Daoy (cell line): ENCODE measurements at places on chromosomes 12 and 14. TPM values are rescaled to one million over a fixed set of nuclear protein-coding genes. Genes with fewer than 3 reads are reported as not detected.

- DNase-seq = no peak
These were observed 29.6 kb upstream of the TSPAN8 start for GRCh38 chr12:71187379-71187778.

DNA sequence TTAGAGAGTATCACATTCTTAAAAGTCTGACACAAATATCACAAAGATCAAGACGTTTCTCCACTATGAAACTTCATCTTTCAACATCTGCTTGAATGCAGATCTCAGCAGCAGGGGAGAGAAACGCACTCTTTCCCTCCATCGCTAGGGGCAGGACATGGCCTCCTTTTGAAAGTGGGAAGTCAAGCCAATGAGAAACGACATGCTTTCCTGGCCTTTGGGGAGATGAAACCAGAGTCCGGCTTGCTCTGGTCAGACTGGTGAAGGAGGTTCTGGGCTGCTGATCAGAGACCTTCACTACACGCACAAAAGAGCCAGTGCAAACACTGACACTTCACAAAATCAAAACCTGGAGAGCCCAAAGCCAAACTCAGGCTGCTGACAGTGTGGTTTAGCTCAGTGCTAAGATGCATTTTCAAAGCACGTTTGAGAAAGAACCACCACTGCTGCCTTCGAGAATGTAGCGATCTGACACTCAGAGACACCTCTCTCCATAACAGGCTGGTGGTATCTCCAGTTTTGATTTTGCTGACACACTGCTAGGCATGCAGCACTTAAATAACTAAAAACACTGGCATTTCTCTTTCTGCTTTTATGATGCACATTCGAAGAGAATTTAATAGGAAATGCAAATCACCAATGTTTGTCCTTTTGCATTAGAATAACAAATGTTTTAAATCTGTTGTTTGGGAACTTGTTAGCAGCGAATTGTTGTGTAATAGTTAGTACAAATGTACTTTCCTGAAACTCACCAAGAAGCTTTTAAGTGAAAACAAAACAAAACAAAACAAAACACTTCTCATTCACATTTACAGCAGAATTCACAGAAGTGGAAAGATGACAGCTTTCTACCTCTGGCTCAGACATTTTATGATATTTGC, 93.9 kb upstream of the OVCH1 start:
- DNase-seq = no peak

GRCh38 chr12:68162374-68162773, 2.8 kb upstream of the IFNG start:
- DNase-seq = no peak

DNA sequence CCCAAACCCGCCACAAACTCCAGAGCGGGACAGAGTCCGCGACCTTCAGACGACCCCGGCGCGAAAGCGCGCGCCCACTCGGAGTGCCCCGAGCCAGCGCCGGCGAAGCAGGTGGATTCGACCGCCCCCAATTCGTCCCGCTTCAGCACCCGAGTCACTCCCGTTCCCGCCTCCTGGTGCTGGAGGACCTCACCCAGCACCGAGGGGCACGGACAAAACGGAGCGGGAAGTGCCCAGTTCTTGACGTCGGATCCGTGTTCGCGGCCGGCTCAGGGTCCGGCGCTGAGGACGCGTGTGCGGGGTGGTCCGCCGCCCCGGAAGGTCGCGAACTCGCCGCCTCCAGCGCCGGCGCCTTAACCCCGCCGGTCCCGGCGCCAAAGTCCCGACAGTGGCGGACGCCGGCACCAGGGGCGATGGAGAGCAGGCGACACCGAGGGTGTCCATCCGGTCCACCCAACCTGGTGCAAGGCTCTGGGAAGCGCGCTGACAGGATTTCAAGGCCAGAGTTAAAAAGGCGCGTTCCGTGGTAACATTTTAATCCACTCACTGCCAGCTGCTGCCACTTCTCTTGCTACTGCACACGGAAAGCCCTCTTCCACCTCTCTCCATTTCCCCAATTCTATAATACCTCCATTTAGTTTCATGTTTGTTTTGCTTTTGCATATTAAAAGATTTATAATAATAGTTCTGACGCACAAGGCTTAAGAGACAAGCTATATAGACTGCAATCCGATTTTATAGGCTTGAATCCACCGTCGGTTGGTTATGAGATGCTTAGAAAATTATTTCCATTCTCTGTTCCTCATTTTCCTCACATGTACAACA, 240.0 kb upstream of the CPNE8 start:
- DNase-seq = peak; percentile 76

Gene PIGH
- total RNA-seq = 29.4 and 31.4 TPM in 2 replicates

- no peak for DNase-seq
These were observed 204.8 kb downstream of the SOX5 start for GRCh38 chr12:23744696-23745095.

DNA sequence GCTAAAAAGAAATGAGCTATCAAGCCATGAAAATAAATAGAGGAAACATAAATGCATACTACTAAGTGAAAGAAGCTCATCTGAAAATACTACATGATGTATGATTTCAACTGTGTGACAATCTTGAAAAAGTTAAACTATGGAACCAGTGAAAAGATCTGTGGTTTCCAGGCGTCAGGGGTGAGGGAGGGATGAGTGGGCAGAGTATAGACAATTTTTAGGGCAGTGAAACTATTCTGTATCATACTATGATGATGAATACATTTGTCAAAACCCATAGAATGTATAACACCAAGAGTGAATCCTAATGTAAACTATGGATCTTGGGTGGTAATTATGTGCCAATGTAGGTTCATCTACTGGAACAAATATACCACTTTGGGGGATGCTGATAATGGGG, 21.3 kb downstream of the SPX start:
- DNase-seq = no peak

- DNase-seq = no peak
These were observed 19.6 kb upstream of the CSRP2 start for GRCh38 chr12:76898442-76898841.

Gene CRACR2A
- total RNA-seq = 7.4 and 11.5 TPM in 2 replicates
